A172 (cell line): ENCODE measurements at places on chromosomes 6 and 20. TPM values are rescaled to one million over a fixed set of nuclear protein-coding genes. Genes with fewer than 3 reads are reported as not detected.

The GCNT2 gene
- total RNA-seq, result 16.6 and 19.3 TPM in 2 replicates

- no peak for DNase-seq
Measured at GRCh38 chr6:52840763-52841585, at the start of gene GSTA5. TSS of gene GSTA5 (minus strand) at chr6:52840813.

The SLC17A3 gene
- not detected in 2 replicates for total RNA-seq

The LY6G5C gene
- total RNA-seq, result not detected in 2 replicates

The TNXB gene
- 45.0 and 45.7 TPM in 2 replicates for total RNA-seq

DNA sequence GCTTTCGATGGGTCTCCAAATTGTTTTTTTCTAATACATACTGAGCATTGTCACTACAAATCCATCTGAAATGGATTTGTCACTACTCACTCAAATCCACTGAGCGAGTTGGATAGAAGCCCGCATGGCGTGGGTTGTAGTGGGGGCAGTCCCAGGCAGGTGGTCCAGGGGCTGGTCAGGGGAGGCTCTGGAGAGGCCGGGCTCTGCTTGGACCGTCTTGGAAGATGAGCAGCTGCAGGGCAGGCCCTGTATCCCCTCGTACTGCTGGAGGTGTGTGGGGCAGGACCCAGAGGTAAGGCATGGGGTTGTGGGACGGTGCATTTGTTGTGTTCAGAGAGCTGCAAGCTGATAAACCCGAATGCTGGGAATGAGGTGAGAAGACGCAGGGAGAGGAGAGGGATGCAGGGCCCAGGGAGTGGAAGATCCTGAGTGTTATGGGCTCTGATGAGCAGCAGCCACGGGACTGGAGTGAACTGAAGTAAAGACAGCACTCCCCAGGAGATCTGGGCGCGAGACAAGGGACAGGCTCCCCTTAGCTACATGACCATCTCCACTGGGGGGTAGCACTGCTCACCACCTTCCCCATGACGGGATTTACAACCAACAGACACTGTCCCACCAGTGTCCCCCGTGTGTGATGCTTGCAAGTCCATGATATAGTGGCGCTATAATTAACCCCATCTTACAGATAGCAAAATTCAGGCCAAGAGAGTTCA lies 45.9 kb downstream of the PSMG4 start:
- no peak for DNase-seq

The TMEM74B gene
- 0.67 and 0.72 TPM in 2 replicates for total RNA-seq

- no peak for DNase-seq
Measured at GRCh38 chr6:131730264-131730663, 19.4 kb upstream of the CTAGE9 start.

- DNase-seq, result no peak
Measured at GRCh38 chr6:97304701-97305100, 21.7 kb upstream of the MMS22L start.

DNA sequence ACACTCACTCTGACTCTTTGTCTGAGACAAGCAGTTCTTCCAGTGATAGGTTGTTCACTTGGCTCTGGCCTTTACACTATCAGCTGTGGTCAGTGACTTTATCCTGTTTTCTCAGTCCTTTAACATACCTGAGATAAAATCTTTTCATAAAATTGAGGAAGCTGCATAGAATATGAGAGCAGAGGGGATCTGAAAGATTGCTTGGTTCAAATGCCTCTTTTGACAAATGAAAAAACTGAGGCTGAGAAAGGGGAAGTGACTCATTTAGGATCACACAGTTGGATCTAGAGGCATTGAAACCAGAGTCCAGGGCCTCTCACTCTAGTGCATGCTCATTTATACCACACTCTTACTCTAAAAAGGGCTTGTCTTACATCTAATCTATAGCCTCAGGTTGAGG lies 277.0 kb upstream of the TBX18 start:
- no peak for DNase-seq

DNA sequence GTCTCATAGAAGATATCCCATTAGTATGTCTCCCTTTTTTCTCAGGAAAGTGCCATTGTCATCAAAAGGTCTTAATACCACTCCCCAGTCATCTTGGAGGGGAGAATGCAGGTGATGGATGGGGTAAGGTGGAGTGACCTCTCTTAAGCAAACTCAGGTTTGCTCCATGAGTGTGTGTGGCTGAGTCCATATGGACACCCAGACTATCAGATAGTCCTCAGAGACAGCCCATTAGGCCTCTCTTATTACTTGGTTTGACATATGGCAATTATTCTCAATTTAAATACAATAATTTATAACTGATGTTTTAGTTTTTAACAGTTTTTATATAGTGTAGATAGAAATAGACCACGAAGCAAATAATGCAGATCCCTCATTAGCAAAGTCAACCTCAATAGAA lies 23.2 kb downstream of the LAMA4 start:
- no peak for DNase-seq

The BEND3 gene
- total RNA-seq, result 2.3 and 3.5 TPM in 2 replicates

The MOG gene
- not detected in 2 replicates for total RNA-seq

DNA sequence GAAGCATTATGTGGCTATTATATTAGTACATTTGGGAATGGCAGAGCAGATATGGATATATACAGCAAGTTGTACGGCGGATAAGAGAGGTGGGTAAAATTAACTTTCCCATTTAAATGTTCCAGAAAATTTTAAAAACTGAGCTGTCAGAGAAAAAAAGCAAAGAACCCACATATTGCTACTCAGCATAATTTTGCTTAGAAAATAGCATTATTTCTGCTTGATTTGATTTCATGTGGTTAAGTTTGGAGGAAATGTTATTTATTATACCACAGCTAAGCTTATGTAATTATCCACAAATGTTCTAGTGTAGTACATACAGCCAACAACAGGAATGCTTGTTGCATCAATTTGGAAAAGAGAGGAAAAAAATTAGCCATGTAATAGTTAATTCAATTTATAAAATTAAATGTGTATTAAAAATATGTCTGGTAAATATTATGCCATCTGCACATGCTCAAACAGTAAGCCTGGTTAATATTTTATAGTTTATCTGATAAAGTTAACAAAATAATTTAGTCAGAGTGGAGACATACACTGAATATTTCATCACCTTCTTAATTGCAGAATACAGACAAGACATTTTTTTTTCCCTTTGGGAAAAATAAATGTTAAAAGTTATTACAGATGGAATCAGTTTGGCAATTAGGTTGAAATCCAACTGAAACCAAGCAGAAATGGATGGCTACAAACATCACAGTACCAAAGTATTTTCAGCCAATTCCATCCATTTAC lies 172.1 kb upstream of the ID4 start:
- no peak for DNase-seq

GRCh38 chr20:36493801-36494114 lies 47.6 kb upstream of the MYL9 start:
- peak; percentile 94 for DNase-seq

GRCh38 chr6:81762132-81762531 lies 9.7 kb upstream of the TENT5A start:
- DNase-seq, result no peak

DNA sequence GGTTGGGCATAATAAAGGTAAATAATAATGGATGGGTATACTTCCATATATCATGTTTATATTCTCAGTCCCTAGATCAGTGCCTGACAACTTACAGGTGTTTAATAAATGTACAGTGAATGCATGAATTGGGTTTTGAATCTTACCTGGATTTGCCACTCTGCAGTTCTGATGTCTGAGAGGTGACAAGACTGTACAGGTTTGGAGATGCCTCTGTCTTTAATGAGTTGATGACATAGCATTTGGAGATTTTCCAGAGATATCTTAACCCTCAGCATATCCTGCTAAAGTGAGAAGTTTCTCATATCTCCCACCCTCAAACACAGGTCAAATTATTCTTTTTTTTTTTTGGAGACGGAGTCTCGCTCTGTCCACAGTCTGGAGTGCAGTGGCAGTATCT lies 2.2 kb downstream of the ANKS1A start:
- no peak for DNase-seq

- peak; percentile 48 for DNase-seq
Measured at GRCh38 chr6:3119040-3119723, 671 bp downstream of the BPHL start.

The UBE2C gene
- total RNA-seq, result 206 and 210 TPM in 2 replicates

The BAG2 gene
- 22.6 and 23.1 TPM in 2 replicates for total RNA-seq

- no peak for DNase-seq
Measured at GRCh38 chr20:9483131-9483530, 31.3 kb upstream of the LAMP5 start.

- DNase-seq, result no peak
Measured at GRCh38 chr6:39102071-39102820, 12.7 kb downstream of the SAYSD1 start.

The VPS52 gene
- total RNA-seq, result 23.2 and 34.3 TPM in 2 replicates

GRCh38 chr6:40552941-40553340 lies 34.2 kb downstream of the LRFN2 start:
- no peak for DNase-seq

The TNNC2 gene
- not detected in 2 replicates for total RNA-seq

The SSTR4 gene
- not detected in 2 replicates for total RNA-seq

DNA sequence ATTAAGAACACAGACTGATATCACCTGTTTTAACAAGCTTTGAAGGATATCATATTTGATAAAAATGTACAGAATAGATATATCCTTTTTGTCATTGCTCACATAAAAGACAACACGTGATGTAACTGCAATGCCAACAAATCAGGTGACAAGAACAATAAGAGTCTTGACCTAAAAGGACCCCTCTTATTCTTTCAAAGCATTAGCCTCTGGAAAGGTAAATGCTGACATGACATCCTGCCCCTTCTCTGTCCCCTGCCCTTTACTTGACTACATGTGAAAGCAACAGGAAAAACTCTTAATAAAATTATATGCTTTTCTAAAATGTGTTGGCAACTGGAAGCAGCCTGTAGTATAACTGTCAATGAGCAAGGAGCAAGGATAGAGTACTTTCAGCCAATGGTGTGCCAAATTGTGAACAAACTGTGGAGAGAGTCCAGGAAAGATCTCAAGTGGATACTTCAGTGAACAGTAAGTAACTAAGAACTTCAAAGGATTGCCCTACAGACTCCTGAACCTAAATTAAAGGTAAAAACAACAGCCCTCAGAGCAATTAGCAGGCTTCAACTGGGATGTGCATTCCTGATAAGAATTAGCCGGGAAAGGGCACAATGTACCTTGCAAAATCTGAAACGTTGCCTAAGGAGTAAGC lies 16.3 kb downstream of the PTPRK start:
- no peak for DNase-seq

The MATN4 gene
- total RNA-seq, result not detected in 2 replicates

DNA sequence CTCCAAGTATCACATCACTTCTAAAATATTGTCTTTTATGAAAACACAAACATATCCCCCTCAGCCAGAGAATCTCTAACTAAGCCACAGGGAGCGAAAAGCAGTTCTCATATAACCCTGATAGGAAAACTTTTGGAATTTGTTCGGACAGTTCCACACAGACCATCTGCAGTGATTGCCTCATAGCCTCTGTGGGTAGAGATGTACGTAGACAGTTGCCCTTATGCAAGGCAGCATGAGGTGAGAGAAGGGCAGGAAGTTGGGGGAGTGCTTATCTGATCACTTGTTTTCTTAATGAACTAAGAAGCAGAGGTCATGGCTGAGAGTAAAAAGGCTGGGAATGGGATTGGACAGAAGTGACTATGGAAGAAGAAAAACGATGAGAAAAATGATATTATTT lies 39.6 kb downstream of the SLC23A2 start:
- peak; percentile 81 for DNase-seq
